Caco-2 (cell line): ENCODE measurements at places on chromosomes 11 and 22. TPM values are rescaled to one million over a fixed set of nuclear protein-coding genes. Genes with fewer than 3 reads are reported as not detected.
A peak's percentile ranks its signal among the peaks of the same experiment; 100 is the strongest.

- no peak overlapping the region for H3K27ac ChIP-seq
- H3K4me1 ChIP-seq: no peaks in the 10 kb centered on the region
- no peak for DNase-seq
- H3K4me3 ChIP-seq: no peak overlapping the region
These were observed 70.2 kb downstream of the MTNR1B start for GRCh38 chr11:93039531-93040240.

UPK3A gene
- total RNA-seq: 1.9 and 2.0 TPM in 2 replicates

DNA sequence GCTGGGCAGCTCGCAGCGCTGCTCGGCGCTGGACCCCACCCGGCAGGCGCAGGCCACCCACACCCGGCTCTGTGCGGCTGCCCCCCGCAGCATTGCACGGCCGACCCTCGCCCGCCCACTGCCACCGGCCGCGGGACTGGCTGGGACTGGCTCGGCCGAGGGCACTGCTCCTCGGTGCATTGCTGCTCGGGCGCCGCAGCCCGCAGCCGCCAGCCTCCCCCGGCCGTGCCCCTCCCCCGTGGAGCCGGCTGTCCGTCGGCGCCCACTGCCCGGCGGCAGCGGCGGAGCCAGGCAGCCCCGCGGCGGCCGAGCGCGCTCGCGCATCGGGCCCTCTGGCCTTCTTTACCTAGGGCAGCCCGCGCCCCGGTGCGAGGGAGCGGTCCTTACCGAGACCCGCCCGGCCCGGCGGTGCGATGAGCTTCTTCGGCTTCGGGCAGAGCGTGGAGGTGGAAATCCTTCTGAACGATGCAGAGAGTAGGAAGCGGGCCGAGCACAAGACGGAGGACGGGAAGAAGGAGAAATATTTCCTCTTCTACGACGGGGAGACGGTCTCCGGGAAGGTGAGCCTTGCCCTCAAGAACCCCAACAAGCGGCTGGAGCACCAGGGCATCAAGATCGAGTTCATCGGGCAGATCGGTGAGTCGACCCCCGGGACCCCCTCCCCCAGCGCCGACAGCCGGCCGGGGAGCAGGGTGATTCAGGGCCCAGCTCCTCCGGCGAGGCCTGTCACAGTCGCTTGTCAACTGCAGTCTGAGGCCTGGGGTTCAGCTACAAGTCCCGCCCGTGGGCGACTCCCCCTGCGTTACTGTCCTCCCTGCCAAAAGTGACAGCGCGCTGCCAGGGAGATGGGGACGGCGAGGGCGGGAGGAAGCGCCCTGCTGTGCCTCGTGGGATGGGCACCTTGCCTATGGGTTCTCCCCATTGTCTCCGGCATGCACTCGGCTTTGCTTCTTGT, 516 bp downstream of the VPS26B start:
- H3K4me1 ChIP-seq: peaks cover 19% of the 10 kb centered on the region
- DNase-seq: peak; percentile 50
- peak overlapping the region; percentile 66 for H3K27ac ChIP-seq
- H3K27me3 ChIP-seq: no peaks in the 10 kb centered on the region
- peak overlapping the region; percentile 76 for H3K4me3 ChIP-seq

DNA sequence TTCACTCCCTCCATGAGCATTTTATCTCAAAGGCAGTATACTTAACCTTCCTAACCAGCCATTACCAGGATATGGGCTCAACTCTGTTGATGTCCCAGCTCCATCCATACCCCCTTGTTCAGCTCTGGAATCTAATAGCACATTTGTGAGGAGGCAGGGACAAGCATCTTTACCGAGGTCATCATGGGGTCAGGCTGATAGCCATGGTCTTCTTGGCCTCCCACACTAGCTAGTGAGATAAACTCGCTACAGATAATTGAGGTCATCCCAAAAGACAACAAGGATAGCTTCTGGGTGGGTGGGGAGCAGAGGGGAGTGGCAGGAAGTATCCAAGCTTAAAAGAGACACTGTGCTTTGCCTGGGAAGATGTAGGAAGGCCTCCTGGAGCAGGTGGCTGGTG, 141.6 kb upstream of the RASSF10 start:
- H3K27ac ChIP-seq: no peak overlapping the region
- no peaks in the 10 kb centered on the region; the same call in 1 of the 2 replicates for H3K36me3 ChIP-seq
- no peaks in the 10 kb centered on the region for H3K4me1 ChIP-seq
- H3K27me3 ChIP-seq: no peaks in the 10 kb centered on the region
- H3K4me3 ChIP-seq: no peak overlapping the region
- no peak for DNase-seq

KRTAP5-9 gene
- not detected in 2 replicates for total RNA-seq

GRCh38 chr11:128621601-128622501, 34.5 kb upstream of the ETS1 start:
- H3K4me1 ChIP-seq: no peaks in the 10 kb centered on the region
- H3K27me3 ChIP-seq: no peaks in the 10 kb centered on the region; the same call in 1 of the 2 replicates
- no peak for DNase-seq

GRCh38 chr11:11856638-11857037, 14.9 kb downstream of the USP47 start:
- no peak overlapping the region for H3K4me3 ChIP-seq
- H3K36me3 ChIP-seq: no peaks in the 10 kb centered on the region
- DNase-seq: no peak
- peaks cover 15% of the 10 kb centered on the region for H3K4me1 ChIP-seq

- H3K36me3 ChIP-seq: no peaks in the 10 kb centered on the region
- H3K4me3 ChIP-seq: no peak overlapping the region
- H3K27ac ChIP-seq: no peak overlapping the region
- no peak for DNase-seq
These were observed 47.7 kb downstream of the BBOX1 start for GRCh38 chr11:27088353-27088752.

GRAP2 gene
- total RNA-seq: not detected in 2 replicates

HIKESHI gene
- 81.3 and 82.0 TPM in 2 replicates for total RNA-seq

ANGPTL5 gene
- total RNA-seq: not detected in 2 replicates

GRCh38 chr11:126899961-126900748, 100.4 kb downstream of the KIRREL3 start:
- H3K4me1 ChIP-seq: no peaks in the 10 kb centered on the region
- DNase-seq: no peak
- H3K4me3 ChIP-seq: no peak overlapping the region
- H3K36me3 ChIP-seq: no peaks in the 10 kb centered on the region

KDM4E gene
- total RNA-seq: not detected in 2 replicates

DNA sequence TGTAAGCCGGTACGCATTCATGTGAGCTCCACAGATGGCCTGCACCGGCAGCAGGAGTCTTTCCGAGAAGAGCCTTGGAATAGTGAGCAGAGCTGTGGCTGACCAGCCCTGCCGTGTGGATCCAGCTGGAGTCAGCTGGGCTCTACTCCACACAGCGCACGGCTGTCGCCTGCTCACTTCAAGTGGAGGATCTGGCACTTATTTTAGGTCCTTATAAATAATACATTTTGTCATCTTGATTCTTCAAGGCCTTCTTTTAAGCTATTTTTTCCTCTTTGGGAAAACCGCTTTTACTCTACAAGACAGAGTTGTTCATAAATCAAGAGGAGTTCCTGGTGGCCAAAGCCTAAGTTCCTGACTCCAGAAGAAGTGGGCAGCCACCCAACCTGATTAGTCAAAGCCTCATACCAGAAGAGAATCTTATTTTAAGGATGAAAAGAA, 93.8 kb downstream of the KCNC1 start:
- H3K36me3 ChIP-seq: no peaks in the 10 kb centered on the region
- no peaks in the 10 kb centered on the region for H3K27me3 ChIP-seq
- no peak overlapping the region for H3K27ac ChIP-seq
- H3K4me1 ChIP-seq: no peaks in the 10 kb centered on the region
- DNase-seq: no peak
- H3K4me3 ChIP-seq: no peak overlapping the region

WNT7B gene
- 0.57 and 0.77 TPM in 2 replicates for total RNA-seq

APOL4 gene
- not detected in 2 replicates for total RNA-seq

GRCh38 chr11:34292111-34292510, 65.7 kb downstream of the ABTB2 start:
- H3K27ac ChIP-seq: no peak overlapping the region
- no peaks in the 10 kb centered on the region for H3K4me1 ChIP-seq
- no peaks in the 10 kb centered on the region for H3K27me3 ChIP-seq
- DNase-seq: no peak
- no peak overlapping the region for H3K4me3 ChIP-seq
- H3K36me3 ChIP-seq: no peaks in the 10 kb centered on the region

- H3K27ac ChIP-seq: no peak overlapping the region
- DNase-seq: no peak
- peaks cover 7% of the 10 kb centered on the region for H3K4me1 ChIP-seq
- H3K4me3 ChIP-seq: no peak overlapping the region
- no peaks in the 10 kb centered on the region for H3K27me3 ChIP-seq
- H3K36me3 ChIP-seq: peaks cover 1% of the 10 kb centered on the region; the same call in 1 of the 2 replicates
These were observed 65.3 kb downstream of the AMBRA1 start for GRCh38 chr11:46528445-46529094.

GRCh38 chr22:44620129-44620840, 81.7 kb upstream of the PRR5 start:
- no peaks in the 10 kb centered on the region for H3K36me3 ChIP-seq
- no peaks in the 10 kb centered on the region for H3K27me3 ChIP-seq
- peak; percentile 30 for DNase-seq

- no peak for DNase-seq
- H3K27me3 ChIP-seq: no peaks in the 10 kb centered on the region
- no peaks in the 10 kb centered on the region for H3K4me1 ChIP-seq
These were observed 333.0 kb downstream of the DDX10 start for GRCh38 chr11:108997826-108998225.

MICAL3 gene
- total RNA-seq: 65.6 and 74.0 TPM in 2 replicates

DNA sequence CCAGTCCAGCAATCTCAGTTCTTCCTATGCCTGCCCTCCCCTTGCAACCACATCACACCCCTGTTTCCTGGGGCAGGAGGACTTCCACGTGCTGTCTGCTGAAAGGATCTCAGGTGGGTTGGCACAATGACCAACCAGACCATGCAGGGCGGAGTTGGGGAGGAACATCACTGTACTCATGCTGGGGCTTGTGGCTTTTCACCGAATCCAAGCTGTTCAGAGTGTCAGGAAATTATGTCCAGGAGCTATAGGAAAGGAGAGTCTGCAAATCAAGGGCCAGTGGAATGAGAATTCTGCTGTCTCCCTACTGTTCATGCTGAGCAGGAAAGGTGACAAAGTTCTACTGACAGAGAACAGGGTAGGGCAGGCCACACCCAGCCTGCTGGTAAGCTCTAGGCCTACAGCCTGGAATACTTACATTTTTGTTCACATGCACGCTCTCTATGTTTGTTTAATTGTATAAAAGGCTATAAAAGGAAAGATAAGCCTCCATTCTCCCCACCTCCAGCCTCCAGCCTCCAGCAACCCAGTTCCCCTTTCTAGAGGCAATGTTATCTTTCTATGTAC, 1.7 kb upstream of the PLAAT2 start:
- H3K36me3 ChIP-seq: no peaks in the 10 kb centered on the region; the same call in 1 of the 2 replicates
- H3K27me3 ChIP-seq: no peaks in the 10 kb centered on the region
- H3K4me1 ChIP-seq: peaks cover 38% of the 10 kb centered on the region
- no peak overlapping the region for H3K4me3 ChIP-seq
- peak overlapping the region; percentile 74 for H3K27ac ChIP-seq

DNA sequence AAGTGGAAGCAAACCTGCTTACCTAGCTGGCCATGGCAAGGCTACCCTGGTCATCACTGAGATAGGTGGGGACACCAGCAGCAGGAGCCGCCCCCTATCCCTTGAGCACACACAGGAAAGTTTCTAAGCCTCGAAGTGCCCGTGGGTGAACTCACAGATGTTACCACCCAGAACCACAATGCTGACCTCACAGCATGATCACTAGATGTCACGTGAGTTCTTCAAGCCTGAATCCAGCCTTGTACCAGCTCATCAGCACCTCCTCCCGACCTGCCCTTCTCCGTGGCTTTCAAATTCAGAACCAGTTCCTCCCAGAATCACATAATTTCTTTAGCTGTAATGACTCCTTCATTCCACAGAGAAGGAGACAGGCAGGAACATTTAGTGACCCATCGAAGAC, 24.7 kb upstream of the TIMP3 start:
- no peak for DNase-seq
- H3K27ac ChIP-seq: no peak overlapping the region
- no peaks in the 10 kb centered on the region for H3K27me3 ChIP-seq
- peaks cover 14% of the 10 kb centered on the region for H3K4me1 ChIP-seq
- H3K36me3 ChIP-seq: no peaks in the 10 kb centered on the region

DNA sequence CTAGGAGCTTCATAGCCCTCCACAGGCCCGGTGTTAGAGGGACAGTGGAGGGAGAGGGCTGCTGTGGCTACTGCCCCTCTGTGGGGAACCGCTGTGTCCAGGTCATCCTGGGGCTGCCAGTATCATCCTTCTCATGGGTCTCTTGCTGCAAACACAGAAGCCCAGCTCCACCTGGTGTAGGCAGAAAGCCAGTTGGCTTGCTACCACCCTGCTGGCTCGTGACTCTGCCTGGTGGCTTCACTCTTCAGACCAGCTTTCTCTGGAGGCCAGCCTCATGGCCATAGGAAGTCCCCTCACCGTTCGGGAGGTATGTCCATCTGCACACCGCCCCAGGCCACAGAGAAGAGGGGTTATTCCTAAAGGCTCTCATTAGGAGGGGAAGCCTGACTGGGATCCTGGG, 19.4 kb upstream of the SUSD2 start:
- no peaks in the 10 kb centered on the region; the same call in 1 of the 2 replicates for H3K36me3 ChIP-seq
- no peak overlapping the region for H3K27ac ChIP-seq
- no peaks in the 10 kb centered on the region for H3K27me3 ChIP-seq
- DNase-seq: no peak

GRCh38 chr11:60918939-60919265, 4.9 kb downstream of the TMEM109 start:
- H3K4me1 ChIP-seq: peaks cover 22% of the 10 kb centered on the region
- H3K36me3 ChIP-seq: no peaks in the 10 kb centered on the region
- H3K27me3 ChIP-seq: no peaks in the 10 kb centered on the region
- H3K27ac ChIP-seq: no peak overlapping the region
- no peak for DNase-seq

- no peaks in the 10 kb centered on the region for H3K27me3 ChIP-seq
- DNase-seq: no peak
- no peak overlapping the region for H3K27ac ChIP-seq
- H3K4me1 ChIP-seq: no peaks in the 10 kb centered on the region
- 0 out of 2 replicates have a peak, but pooled peaks cover 5% of the 10 kb centered on the region for H3K36me3 ChIP-seq
- H3K4me3 ChIP-seq: no peak overlapping the region
These were observed 28.2 kb downstream of the TPBGL start for GRCh38 chr11:75268626-75269366.

MS4A6A gene
- not detected in 2 replicates for total RNA-seq

GRCh38 chr11:128022007-128022368, 565.4 kb downstream of the ETS1 start:
- H3K36me3 ChIP-seq: no peaks in the 10 kb centered on the region
- no peaks in the 10 kb centered on the region; the same call in 1 of the 2 replicates for H3K27me3 ChIP-seq
- no peak for DNase-seq

RNF121 gene
- 146 and 153 TPM in 2 replicates for total RNA-seq

- no peaks in the 10 kb centered on the region for H3K4me1 ChIP-seq
- no peaks in the 10 kb centered on the region; the same call in 1 of the 2 replicates for H3K36me3 ChIP-seq
- H3K27me3 ChIP-seq: no peaks in the 10 kb centered on the region
- H3K27ac ChIP-seq: no peak overlapping the region
These were observed 76.9 kb downstream of the DKK3 start for GRCh38 chr11:11931461-11932055.
